Heart right ventricle (tissue), 16 donors: ENCODE measurements at places on chromosomes 16 and 17. TPM values are rescaled to one million over a fixed set of nuclear protein-coding genes. Genes with fewer than 3 reads are reported as not detected.

PYY gene
- not detected for total RNA-seq

NDRG4 gene
- total RNA-seq = 347 TPM

MYCBPAP gene
- 0.36 TPM for total RNA-seq

ATAD5 gene
- total RNA-seq = 0.66 TPM

SLC47A1 gene
- total RNA-seq = 2.1 TPM

CCL14 gene
- 5.6 TPM for total RNA-seq

SLC13A2 gene
- total RNA-seq = not detected

CCL4L2 gene
- not detected for total RNA-seq

GRCh38 chr16:84302111-84302954 is 7.7 kb downstream of the WFDC1 start:
- H3K4me3 ChIP-seq = no peak overlapping the region
- H3K27ac ChIP-seq = peak overlapping the region; percentile 42
- DNase-seq = no peak
- no peaks in the 10 kb centered on the region for H3K36me3 ChIP-seq

- no peak overlapping the region for H3K27ac ChIP-seq
- H3K4me1 ChIP-seq = peaks cover 3% of the 10 kb centered on the region
- no peaks in the 10 kb centered on the region for H3K36me3 ChIP-seq
- DNase-seq = peak; percentile 57
- H3K27me3 ChIP-seq = no peaks in the 10 kb centered on the region
- H3K4me3 ChIP-seq = no peak overlapping the region
These were observed 24.2 kb downstream of the B9D1 start for GRCh38 chr17:19338031-19338990.

DNA sequence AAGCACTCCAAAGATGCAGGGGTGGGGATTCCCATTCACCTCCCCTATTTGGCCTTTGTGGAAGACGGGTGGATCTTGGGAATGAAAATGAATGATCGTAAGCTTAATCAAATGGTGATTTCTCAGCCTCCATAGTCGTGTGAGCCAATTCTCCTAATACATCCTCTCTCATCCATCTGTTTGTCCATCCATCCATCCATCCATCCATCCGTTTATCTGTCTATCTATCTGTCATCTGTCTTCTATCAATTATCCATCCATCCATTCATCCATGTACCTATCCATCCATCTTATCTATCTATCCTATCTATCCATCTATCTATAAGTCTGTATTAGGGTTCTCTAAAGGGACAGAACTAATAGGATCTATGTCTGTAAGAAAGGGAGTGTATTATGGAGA is 7.8 kb downstream of the RNF213 start:
- H3K27me3 ChIP-seq = no peaks in the 10 kb centered on the region
- H3K4me1 ChIP-seq = peaks cover 4% of the 10 kb centered on the region
- no peak overlapping the region for H3K4me3 ChIP-seq
- no peak for DNase-seq
- H3K27ac ChIP-seq = no peak overlapping the region

DNA sequence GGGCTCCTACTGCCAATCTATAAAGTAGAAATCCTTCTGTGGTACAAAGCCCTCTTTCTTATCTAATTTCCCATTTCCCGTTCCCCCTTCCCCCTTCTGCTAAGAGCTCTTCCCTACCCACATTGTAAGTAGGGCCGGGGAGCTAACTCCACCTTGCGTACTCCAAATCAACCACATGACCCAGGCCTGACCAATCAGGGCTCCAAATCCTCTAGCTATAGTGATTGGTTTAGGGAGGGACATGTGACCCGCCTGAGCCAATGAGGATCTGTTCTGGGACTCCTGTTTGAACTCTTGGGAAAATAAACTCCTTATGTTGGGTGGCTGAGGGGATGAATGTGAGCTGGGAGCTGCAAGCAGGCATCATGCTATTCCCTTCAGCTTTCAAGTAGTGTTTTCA is 40.9 kb upstream of the MEOX1 start:
- no peak overlapping the region for H3K27ac ChIP-seq
- no peaks in the 10 kb centered on the region for H3K36me3 ChIP-seq
- H3K4me1 ChIP-seq = no peaks in the 10 kb centered on the region
- no peak overlapping the region for H3K4me3 ChIP-seq

- no peak for DNase-seq
- H3K4me1 ChIP-seq = peaks cover 9% of the 10 kb centered on the region
- no peaks in the 10 kb centered on the region for H3K27me3 ChIP-seq
- peak overlapping the region; percentile 47 for H3K27ac ChIP-seq
- H3K36me3 ChIP-seq = peaks cover 34% of the 10 kb centered on the region
- no peak overlapping the region for H3K4me3 ChIP-seq
These were observed 1.5 kb downstream of the CD68 start for GRCh38 chr17:7580604-7581575.

GRCh38 chr16:53132406-53132805 is 77.6 kb downstream of the CHD9 start:
- H3K27me3 ChIP-seq = no peaks in the 10 kb centered on the region
- DNase-seq = no peak
- H3K4me3 ChIP-seq = no peak overlapping the region
- no peak overlapping the region for H3K27ac ChIP-seq
- H3K4me1 ChIP-seq = peaks cover 64% of the 10 kb centered on the region

GRCh38 chr16:67301080-67301782 is 21.9 kb downstream of the PLEKHG4 start:
- no peaks in the 10 kb centered on the region for H3K27me3 ChIP-seq
- peak; percentile 53 for DNase-seq
- H3K4me3 ChIP-seq = no peak overlapping the region
- no peak overlapping the region for H3K27ac ChIP-seq
- H3K4me1 ChIP-seq = peaks cover 11% of the 10 kb centered on the region

DNA sequence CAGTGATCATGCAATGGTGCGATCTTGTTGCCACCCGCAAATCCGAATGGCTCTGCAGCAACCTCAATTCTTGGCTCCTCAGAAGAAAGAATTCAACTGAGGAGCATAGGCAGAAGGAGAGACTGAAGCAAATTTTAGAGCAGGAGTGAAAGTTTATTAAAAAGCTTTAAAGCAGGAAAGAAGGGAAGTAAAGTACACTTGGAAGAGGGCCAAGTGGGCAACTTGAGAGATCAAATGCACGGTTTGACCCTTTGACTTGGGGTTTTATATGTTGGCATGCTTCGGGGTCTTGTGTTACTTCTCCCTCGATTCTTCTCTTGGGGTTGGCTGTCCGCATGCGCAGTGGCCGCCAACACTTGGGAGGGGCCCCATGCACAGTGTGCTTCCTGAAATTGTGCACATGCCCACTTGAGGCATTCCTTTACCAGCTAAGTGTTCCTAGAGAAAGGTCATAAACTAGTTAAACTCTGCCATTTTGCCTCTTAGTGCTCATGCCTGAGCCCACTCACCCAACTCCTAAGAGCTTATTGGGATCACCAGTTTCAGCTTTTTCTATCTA is 36.7 kb downstream of the ZNRF1 start:
- peaks cover 13% of the 10 kb centered on the region for H3K36me3 ChIP-seq
- H3K27ac ChIP-seq = no peak overlapping the region
- DNase-seq = no peak
- H3K4me1 ChIP-seq = peaks cover 17% of the 10 kb centered on the region
- no peaks in the 10 kb centered on the region for H3K27me3 ChIP-seq
- H3K4me3 ChIP-seq = no peak overlapping the region

DNA sequence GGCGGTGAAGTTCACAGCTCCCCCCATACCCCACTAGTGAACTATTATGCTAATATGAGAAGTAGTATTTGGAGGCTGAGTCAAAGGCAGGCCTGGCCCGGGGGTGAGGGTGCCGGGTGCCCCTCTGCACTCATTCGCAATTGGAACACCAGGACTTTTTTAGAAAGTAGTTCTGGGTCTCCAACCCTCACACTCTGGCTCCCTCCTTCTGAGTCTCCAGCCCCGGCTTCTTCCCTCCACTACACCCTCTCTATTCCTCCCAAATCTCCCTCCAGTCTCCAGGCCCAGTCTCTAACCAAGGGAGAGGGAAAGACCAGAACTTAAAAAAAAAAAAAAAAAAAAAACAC is 11.3 kb upstream of the HOXB2 start:
- H3K27me3 ChIP-seq = peaks cover 98% of the 10 kb centered on the region
- H3K27ac ChIP-seq = no peak overlapping the region
- no peaks in the 10 kb centered on the region for H3K4me1 ChIP-seq
- H3K36me3 ChIP-seq = no peaks in the 10 kb centered on the region
- DNase-seq = no peak

GRCh38 chr16:11870399-11870798 is 19.1 kb upstream of the RSL1D1 start:
- no peak for DNase-seq
- no peaks in the 10 kb centered on the region for H3K27me3 ChIP-seq
- H3K4me1 ChIP-seq = no peaks in the 10 kb centered on the region
- H3K4me3 ChIP-seq = no peak overlapping the region

- no peak overlapping the region for H3K4me3 ChIP-seq
- no peaks in the 10 kb centered on the region for H3K36me3 ChIP-seq
- DNase-seq = peak; percentile 84
- H3K27me3 ChIP-seq = no peaks in the 10 kb centered on the region
- peak overlapping the region; percentile 65 for H3K27ac ChIP-seq
These were observed 9.3 kb upstream of the WBP2 start for GRCh38 chr17:75864448-75864871.

GRCh38 chr17:46192439-46193150 is 634 bp downstream of the KANSL1 start:
- DNase-seq = peak; percentile 78
- H3K4me1 ChIP-seq = peaks cover 58% of the 10 kb centered on the region

- H3K36me3 ChIP-seq = peaks cover 23% of the 10 kb centered on the region
- no peaks in the 10 kb centered on the region for H3K27me3 ChIP-seq
- peaks cover 18% of the 10 kb centered on the region for H3K4me1 ChIP-seq
These were observed 64.6 kb upstream of the PVALEF start for GRCh38 chr17:81100668-81101067.

DNA sequence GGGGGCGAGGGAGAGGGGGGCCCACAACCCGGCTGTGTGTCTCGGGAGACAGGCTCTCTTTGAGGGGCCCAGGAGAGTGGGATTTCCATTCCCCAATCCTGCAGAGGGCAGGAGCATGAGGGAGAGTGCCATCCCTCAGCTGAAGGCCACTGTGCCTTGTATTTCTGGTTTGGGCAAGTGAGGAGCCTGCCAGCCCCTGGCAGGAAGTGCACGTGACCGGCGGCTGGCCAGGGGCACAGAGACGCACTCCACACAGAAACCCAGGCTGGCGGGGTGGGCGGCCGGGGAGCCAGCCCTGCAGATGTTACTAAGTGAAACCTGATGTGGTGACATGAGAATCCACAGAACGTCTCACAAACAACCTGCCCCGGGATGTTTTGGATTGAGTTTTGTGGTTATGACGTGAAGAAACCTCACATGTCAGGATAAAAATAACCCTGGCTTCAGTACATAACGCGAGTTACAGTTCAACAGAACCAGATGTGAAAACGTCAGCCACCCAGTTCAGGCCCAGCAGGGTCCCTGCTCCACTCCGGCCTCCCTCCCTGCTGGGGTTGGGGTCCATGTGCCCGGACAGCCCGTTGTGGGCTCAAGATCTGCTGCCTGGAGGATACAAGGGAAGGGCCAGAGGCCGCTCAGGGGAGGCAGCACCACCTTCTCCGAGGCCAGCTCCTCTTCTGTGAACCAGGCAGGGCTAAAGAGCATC is 51.7 kb upstream of the MTSS2 start:
- DNase-seq = peak; percentile 76
- H3K27ac ChIP-seq = peak overlapping the region; percentile 87
- no peak overlapping the region for H3K4me3 ChIP-seq
- H3K27me3 ChIP-seq = no peaks in the 10 kb centered on the region
- no peaks in the 10 kb centered on the region for H3K36me3 ChIP-seq
- peaks cover 40% of the 10 kb centered on the region for H3K4me1 ChIP-seq

DNA sequence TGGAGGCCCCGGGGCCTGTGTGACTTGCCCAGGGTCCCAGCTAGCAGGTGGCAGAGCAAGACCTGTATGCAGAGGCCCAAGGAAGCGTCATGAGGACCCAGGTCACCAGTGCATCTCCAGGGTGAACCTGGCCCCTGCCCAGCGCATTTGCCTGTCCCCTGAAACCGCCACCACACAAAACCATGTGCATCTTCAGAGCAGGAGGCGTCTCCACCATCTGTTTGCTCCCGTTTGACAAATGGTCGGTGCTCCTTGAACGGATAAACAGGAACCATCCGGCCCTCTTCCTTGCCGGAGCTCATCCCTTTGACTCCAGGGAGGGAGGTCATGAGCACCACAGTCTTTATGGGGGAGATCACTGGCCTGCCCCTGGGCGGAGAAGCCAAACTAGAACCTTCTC is 62.5 kb downstream of the JPH3 start:
- no peak for DNase-seq
- no peaks in the 10 kb centered on the region for H3K36me3 ChIP-seq
- H3K27ac ChIP-seq = no peak overlapping the region
- no peaks in the 10 kb centered on the region for H3K27me3 ChIP-seq
- no peaks in the 10 kb centered on the region for H3K4me1 ChIP-seq

GRCh38 chr17:77948690-77949114 is 9.8 kb upstream of the TNRC6C start:
- H3K4me3 ChIP-seq = no peak overlapping the region
- H3K36me3 ChIP-seq = no peaks in the 10 kb centered on the region
- H3K27me3 ChIP-seq = peaks cover 11% of the 10 kb centered on the region
- H3K4me1 ChIP-seq = no peaks in the 10 kb centered on the region
- no peak for DNase-seq
- H3K27ac ChIP-seq = no peak overlapping the region

DNA sequence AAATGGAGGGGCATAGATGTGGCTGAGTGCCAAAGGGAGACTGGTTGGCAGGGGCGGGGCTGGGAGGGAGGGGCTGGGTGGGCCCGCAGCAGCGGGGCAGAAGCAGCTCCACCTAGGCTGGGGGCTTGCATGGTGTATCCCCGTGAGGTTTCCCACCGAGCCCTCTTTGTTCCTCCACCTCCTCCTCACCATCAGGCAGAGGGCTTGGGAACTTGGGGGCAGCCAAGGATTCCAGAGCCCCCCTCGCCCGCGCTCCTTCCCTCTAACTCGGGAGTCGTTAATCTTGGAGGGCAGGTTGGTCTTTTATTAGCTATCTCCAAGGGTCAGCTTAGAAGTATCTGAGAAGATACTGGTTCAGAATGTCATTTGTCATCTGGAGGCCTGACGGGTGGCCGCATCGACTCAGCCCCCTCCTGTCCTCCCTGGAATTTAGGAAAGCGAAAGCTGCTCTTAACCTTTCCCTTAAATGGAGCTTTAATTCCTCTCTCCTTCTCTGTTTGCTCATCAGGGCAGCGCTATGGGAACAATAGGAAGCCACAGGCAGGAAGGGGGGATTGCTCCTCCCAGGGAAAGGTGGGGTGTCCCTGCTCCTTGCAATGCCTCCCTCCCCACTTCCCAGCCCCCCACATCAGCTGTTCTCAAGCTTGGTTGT is 274.3 kb upstream of the XYLT1 start:
- H3K4me1 ChIP-seq = no peaks in the 10 kb centered on the region
- no peak overlapping the region for H3K4me3 ChIP-seq
- H3K27ac ChIP-seq = no peak overlapping the region
- no peaks in the 10 kb centered on the region for H3K27me3 ChIP-seq
